ENCODE measurements at places on chromosomes 7 and 10.
A peak's percentile ranks its signal among the peaks of the same experiment; 100 is the strongest.

DNA sequence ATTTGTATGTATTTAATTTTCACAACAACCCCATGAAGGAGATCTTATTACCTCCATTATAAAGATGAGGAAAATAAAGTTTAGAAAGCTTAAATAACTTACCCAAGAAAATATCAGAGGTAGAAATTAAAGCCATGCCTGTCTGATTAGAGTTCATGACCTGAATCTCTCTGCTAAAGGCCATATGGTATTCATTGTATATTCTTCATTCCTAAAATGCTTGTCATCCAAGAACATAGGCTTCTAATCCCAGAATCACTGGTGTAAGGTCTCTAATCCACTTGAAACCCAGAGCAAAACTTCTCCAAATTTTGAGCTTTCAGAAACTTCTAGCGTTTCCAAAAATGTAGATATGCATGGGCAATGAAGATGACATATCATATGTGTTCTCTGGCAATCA lies 72.3 kb upstream of the YAE1 start:
- no peak for DNase-seq

GRCh38 chr10:118950190-118950680 lies 79.3 kb upstream of the NANOS1 start:
- no peak for DNase-seq

GRCh38 chr10:125762692-125763648 lies 12.7 kb downstream of the MMP21 start:
- no peak for DNase-seq

- DNase-seq, result no peak
Measured at GRCh38 chr7:2247141-2247995, 5.3 kb downstream of the NUDT1 start.

DNA sequence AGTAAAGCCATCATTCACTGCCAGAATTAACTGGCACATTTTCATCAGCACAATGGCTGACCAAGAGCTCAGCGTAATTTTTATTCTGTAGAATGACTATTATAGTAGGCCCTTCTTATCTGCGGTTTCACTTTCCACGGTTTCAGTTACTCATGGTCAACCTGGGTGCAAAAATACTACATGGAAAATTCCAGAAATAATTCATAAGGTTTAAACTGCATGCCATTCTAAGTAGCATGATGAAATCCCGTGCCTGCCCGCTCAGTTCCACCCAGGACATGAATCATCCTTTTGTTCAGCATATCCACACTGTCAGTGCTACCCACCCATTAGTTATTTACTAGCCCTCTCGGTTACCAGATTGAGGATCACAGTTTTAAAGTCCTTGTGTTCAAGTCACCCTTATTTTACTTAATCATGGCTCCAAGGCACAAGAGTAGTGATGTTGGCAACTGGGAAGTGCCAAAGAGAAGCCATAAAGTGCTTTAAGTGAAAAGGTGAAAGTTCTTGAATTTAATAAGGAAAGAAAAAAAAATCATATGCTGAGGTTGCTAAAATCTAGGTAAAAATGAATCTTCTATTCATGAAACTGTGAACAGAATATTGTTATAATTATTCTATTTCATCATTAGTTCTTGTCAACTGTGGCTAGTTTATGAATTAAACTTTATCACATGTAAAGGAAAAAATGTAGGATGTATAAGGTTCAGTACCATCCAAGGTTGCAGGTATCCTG lies 204.9 kb downstream of the DOCK4 start:
- DNase-seq, result peak; percentile 18
